ELR (cell line): ENCODE measurements at places on chromosomes 6 and 20.

- DNase-seq = no peak
Observed at GRCh38 chr20:54681869-54682268, 206.5 kb downstream of the DOK5 start.

DNA sequence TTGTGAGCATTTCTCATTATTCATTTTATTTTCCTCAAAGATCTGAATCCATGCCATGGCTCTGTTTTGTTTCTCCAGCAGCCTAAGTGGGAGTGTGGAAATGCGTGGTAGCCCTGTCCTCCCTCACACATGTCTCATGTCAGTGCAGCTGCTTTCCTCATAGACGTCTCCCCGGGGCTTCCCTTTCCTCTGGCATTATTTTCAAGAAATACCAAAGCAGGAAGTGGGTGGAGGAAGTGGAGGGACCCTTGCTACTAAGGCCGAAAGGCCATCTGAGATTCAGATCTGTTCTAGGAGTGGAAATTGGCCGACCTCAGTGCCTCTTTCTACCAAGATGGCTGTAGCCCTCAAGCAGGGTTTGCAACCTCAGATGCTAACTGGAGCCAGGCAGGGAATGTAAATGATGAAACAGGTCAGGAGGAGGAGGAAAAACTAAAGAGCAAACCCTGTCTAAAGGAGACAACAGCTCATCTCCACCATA, 420.9 kb upstream of the PLCB4 start:
- no peak for DNase-seq

- DNase-seq = peak; percentile 35
Observed at GRCh38 chr6:98946266-98946878, 1.4 kb downstream of the FBXL4 start.

DNA sequence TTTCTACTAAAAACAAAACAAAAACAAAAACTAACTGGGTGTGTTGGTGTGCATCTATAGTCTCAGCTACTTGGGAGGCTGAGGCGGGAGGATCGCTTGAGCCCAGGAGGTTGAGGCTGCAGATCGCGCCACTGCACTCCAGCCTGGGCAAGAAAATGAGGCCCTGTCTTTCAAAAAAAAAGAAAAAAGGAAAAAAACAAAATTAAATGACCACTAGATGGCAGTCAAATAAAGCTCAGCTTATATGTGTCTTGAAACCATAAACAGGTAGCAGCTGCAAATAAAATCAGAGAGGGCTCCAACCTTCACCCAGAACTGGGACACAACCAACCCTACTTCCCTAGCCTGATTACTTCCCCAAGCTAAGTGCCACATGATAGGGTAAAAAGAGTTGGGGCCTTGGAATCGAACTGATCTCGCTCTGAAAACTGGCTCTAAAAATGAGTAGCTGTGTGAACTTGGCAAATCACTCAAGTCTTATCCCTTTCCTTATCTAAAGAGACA, 67.1 kb upstream of the ADGRF4 start:
- peak; percentile 65 for DNase-seq

GRCh38 chr6:149056777-149057463, 260.6 kb upstream of the TAB2 start:
- DNase-seq = no peak

DNA sequence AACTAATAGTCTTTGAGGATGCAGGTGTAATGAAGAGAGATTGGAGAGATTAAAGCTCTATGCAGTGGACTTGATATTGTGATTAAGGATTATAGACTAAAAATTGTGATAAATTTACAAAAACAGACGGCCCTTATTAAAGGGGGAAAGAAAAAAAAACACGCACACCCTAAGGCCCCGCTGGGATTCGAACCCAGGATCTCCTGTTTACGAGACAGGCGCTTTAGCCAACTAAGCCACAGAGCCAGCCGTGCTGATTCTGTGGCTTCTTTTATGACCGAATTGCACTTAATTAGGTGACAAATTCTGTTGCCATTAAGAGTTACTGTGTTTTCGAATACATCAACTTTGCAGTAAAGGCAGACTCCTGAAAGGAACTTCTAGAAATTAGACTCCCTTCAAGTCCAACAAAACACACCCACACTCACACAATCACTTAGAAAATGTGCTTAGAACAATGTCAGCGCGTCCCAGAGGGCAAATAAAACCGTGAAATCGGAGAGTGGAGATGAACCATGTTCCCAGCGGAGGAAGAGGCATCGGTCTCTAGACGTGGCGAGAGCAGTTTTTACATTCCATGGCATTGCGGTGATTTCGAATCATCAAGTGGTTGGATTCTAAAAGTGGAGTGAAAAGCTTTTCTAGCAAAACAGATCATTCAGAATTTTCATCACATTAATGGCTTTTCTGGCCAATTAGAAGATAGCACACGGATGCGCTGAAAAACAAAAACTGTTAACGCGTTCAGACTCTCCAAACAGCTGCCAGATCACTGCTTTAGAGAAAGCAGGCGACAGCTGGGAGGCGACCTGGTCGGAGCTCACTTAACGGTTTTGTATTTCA, 122.6 kb downstream of the GPX5 start:
- peak; percentile 83 for DNase-seq

DNA sequence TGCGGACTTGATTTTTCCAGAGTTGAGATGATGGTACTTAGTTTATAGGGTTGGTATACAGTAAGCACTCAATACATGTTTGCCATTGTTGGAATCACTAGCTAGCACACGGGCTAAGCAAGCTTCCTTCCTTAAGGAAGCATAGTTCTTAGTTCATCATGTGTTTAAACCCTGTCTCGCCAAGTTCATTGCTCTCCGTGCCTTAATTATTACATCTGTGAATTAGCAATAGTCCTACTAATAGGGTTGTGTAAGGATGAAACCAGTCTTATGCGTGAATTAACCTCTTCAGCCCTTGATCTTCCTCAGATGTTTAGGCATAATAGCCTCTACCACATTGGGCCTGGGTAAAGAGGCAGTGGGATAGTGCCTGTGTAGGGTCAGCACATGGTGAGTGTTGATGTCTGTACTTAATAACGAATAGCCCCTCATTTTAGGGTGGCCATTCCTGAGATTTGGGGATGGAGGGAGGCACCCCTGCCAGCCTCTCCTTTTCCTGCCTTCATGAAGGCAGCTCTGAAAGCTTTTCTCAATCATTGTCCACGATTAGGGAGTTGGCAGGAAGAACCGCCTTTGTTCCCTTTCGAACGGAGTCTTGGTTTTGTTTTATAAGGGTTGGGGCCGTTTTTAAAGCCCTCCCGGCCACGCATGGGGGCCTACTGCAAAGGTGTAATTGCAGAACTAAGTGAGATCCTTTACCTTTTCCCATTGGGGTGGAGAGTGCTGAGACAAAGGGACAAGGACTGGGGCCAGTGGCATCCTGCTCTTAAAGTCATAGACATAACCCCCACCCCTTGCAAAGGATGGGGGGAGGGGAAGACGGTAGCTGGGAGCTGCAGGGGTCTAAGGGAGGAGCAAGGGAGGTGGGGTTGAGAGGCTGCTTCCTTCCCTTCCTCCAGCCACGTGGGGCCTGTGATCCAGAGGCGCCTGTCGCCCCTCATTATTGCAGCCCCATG, 2.1 kb downstream of the DNMT3B start:
- no peak for DNase-seq

GRCh38 chr6:13466304-13467215, 20.8 kb downstream of the GFOD1 start:
- DNase-seq = peak; percentile 29

DNA sequence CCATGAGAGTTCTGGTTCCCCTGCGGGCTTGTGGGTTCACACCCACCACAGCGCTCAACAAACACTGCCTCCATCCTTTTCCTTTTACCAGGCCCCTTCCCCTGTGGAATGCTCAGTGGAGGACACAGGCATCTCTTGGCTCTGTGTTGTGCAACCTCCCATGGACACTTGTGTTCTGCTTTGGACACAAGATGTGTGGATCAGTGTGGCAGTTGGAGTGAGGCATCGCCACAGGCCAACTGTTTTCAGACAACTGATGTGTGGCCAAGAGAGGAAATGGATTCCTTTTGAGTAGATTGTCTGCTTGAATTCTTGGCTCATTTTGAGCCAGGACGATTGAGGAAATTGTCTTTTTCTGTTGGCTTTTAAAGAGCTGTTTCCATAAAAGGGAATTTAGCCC, 26.8 kb downstream of the CST8 start:
- DNase-seq = no peak
